ENCODE measurements at places on chromosomes 1 and 21. TPM values are rescaled to one million over a fixed set of nuclear protein-coding genes. Genes with fewer than 3 reads are reported as not detected.

Gene TINAGL1
- 0.39 TPM for total RNA-seq

Gene IVL
- total RNA-seq = under 0.01 TPM

Gene TNNT2
- not detected for total RNA-seq

Gene RSPO1
- total RNA-seq = under 0.01 TPM

Gene OR2G6
- total RNA-seq = not detected

All from subcutaneous preadipocyte (primary cell).